ENCODE measurements at places on chromosomes 16 and 17.

DNA sequence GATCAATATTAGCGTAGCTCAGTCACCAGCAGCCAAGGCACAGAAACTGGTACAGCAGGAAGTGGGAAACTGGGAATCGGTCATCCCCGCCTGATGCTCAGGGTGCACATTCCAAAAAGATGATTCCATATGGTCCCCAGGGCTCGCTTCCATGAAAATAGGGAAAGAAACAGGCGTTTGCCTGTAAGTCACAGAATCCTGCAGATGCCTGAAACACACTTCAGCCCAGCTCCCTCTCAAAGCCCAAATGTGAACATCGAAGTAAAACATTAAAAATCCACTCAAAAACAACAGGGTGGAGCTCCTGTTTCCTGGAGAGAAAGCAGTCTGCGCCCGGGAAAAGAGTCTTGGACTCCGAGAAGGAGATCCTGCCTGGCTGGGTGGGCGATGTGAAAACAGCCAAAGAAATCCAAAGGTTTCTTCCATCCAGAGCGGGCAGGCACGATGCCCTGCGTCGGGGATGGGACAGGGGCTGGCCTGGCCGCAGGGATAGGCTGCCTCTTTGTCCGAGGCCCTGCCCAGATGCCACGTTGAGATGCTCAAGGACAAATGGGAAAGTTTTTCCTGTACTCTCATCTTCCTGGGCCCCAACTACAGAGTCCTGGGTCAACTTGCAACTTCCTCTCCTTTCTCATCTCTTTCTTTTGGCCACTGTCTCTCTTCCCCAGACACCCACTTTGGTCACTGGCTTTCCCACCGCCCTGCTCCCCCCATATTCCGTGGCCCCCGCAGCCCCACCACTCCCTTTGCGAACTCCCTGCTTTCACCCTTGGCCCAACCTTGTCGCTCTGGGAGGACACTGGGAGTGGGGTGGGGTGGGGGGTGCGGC is 743 bp downstream of the WIPI1 start:
- DNase-seq, result peak; percentile 60

DNA sequence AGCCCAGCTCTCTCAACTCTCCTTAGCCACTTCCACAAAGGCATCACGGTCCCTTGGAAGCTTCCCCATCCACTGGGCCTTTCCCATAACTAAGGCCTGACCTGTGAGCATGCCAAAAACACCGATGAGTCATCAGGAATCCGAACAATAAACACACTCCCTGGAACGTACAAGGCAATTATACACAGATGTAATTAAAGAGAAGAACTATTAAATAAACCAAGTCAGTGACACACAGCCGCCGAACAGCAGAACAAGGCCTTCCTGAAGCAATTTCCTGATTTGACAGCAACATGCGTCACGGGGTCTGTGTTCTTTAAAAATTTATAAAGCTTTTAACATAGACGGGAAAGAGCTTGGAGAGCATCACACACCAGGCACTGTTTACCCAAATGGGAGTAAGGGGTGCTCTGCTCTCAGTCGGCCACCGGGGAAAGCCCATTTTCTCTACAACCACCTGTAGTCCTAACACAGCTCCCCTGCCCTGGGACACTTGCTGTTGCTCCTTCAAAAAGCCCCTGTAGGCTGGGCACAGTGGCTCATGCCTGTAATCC is 29.4 kb downstream of the COG7 start:
- DNase-seq, result peak; percentile 92

DNA sequence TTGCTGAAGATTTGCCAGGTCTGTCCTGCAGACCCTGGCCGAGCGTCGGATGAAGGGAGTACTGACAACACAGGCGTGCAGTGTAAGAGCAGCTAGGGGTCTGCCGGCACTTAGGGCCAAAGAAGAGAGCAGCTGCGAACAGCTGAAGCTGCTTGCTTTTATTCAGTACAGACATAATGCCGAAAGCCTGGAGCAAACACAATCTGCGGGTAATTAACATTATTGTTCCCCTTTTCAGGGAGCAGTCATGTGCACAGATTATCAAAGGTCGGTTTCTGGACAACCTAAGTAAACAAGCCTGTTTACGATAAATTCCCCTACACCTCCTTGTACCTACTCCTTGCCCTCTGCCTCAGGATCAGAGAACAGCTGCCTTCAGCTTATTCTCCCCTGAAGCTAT is 12.0 kb upstream of the KRT23 start:
- DNase-seq, result no peak

- no peak for DNase-seq
These were observed 270.7 kb upstream of the SOX9 start for GRCh38 chr17:71849783-71850768.

- no peak for DNase-seq
These were observed 49.4 kb downstream of the ASIC2 start for GRCh38 chr17:33243732-33244131.

DNA sequence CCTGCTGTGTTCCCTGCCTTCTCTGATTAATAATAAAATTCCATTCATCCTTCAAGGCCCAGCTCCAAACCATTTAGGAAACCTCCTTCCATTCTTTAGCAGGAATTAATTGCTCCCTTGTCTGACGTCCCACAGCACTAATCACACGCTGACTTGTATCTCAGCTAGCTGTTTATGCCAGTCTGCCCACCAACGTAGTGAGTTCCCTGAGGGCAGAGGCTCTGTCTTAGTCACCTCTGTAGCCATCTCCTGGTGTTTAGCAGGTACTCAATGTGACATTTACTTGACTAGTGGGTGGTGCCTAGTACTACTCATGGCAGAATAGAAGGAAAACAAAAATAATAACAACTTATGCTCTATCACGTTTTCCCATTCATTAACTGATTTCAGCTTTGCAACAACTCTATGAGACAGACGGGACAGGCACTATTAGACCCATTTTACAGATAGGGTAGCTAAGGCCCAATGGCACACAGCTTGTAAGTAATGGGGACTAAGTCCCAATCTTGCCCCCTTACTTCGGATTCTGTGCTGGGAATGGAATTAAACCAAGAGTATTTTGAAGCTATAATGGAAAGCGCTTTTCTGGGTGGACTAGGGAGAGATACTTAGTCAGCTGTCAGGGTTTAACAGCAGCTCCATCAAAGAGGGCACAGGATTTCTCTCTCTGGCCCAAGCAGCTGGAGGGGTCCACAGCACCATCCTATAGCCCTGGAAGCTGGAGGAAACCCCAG is 931 bp upstream of the WIPF2 start:
- DNase-seq, result peak; percentile 3

GRCh38 chr16:50742576-50743200 is 802 bp downstream of the CYLD start:
- no peak for DNase-seq

DNA sequence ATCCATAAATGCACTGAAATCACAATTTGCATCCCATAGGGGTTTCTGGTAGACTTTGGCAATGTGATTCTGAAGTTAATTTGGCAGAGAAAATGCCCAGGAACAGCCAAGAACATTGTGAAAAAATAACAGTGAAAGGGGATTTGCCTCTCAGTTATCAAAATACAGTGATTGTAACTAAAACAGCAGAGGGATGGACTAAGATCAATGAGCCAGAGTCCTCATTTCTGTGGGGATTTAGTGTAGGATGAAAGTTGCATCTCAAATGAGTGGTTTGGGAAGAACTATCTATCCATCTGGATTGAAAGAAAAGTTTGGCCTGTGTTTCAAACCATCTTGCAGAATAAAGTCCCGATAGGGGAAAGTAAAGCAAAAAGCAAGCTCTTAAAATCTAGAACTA is 28.1 kb downstream of the MYBBP1A start:
- DNase-seq, result no peak

- DNase-seq, result no peak
These were observed at the start of gene ADAM11 for GRCh38 chr17:44758414-44759085. Gene ADAM11, plus strand, starts transcription at chr17:44758988. Its CDS starts 212 bp downstream, at chr17:44759200.

Measured in HT-29 (cell line).